Muscle of back (tissue), 13 donors: ENCODE measurements at places on chromosomes 5 and 9.

- no peak for DNase-seq
Observed at GRCh38 chr9:3698076-3698475, 172.3 kb upstream of the RFX3 start.

GRCh38 chr9:107478805-107479204 lies 10.8 kb downstream of the KLF4 start:
- no peak for DNase-seq

DNA sequence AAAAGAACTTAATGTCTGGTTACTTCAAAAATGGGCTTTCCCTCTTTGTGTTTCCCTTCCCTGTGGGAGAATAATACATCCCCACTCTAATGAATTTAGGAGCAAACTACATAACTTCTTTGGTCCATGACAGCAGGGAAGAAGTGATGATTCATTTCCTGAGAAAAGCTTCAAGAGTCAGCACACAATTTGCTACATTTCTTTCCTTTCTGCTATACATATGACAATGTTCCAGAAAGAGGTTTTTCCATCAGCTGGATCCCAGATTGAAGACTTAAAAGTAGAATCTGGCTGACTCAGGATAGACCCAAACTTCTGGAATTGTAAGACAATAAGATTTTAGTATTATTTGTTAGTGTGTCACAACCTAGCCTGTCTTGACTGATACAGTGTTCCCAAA lies 126.1 kb downstream of the DRD1 start:
- no peak for DNase-seq

DNA sequence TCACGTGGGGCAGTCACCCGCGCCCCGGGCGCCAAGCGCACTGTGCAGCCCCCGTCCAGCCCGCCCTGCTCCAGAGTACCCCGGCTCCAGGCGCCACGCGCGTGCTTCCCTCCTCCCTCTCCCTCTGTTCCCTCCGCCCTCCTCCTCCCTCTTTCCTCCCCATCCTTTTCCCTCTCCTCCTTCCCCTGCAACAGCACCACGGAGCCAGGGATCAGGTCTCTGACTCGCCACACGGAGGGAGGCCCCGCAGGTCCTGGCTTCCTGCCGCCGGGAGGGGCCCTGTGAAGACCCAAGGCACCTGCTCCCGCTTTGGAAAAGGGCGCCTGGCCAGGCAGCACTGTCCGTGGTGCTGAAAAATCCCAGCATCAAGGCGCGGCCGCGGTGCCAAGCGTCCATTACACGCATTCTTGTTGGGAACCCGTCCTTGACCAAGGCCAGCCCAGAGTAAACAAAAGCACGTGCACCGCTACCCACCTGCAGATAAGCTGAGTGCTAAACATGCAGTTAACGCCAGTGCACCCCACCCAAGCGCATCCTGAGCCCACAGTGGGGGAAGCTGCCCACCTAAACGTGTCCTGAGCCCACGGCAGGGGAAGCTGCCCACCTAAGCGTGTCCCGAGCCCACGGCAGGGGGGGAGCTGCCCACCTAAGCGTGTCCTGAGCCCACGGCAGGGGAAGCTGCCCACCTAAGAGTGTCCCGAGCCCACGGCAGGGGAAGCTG lies 21.7 kb downstream of the SLC6A18 start:
- DNase-seq, result peak; percentile 81

DNA sequence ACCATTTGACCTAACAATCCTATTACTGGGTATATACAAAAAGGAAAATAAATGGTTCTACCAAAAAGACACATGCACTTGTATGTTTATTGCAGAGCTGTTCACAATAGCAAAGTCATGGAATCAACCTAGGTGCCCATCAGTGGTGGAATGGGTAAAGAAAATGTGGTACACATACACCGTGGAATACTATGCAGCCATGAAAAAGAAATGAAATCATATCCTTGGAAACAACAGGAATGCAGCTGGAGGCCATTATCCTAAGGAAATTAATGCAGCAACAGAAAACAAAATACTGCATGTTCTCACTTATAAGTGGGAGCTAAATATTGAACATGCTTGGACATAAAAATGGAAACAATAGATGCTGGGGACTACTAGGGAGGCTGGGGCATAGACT lies 534.1 kb upstream of the SGCD start:
- DNase-seq, result no peak

DNA sequence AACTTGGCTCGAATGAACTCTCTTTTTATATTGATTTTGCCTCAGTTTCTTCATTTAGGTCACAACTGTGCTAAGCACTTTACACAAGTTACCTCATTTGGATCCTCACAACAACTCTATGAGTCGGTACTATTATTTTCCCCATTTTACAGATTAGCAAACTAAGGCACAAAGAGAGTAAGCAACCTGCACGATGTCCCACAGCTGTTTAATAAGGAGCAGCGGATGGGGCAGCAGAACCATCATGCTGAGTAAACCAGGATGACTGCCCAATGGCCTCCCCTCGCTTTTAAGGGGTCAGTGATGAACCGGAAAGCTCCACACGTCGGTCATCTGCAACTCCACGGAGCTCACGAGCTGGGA lies 607 bp downstream of the PRELID2 start:
- no peak for DNase-seq

GRCh38 chr5:128674837-128675446 lies 136.9 kb upstream of the FBN2 start:
- DNase-seq, result no peak

GRCh38 chr9:26811106-26811505 lies 81.5 kb downstream of the CAAP1 start:
- no peak for DNase-seq

GRCh38 chr5:74322944-74323343 lies 317.6 kb downstream of the ENC1 start:
- DNase-seq, result no peak

GRCh38 chr5:40828690-40829661 lies 6.0 kb downstream of the RPL37 start:
- no peak for DNase-seq

- DNase-seq, result no peak
Observed at GRCh38 chr5:78537821-78538220, 110.8 kb downstream of the LHFPL2 start.

GRCh38 chr5:4989118-4989517 lies 151.0 kb upstream of the ADAMTS16 start:
- no peak for DNase-seq

DNA sequence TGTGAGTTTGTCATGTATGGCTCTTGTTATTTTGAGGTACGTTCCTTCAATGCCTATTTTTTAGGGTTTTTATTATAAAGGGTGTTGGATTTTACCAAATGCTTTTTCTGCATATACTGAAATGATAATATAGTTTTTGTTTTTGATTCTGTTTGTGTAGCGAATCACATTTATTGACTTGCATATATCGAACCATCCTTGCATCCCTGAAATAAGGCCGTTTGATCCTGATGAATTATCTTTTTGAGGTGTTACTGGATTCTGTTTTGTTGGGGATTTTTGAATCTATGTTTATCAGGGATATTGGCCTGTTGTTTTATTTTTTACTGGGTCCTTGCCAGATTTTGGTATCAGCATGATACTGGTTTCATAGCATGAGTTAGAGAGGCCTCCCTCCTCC lies 25.9 kb downstream of the SELENOP start:
- DNase-seq, result no peak

DNA sequence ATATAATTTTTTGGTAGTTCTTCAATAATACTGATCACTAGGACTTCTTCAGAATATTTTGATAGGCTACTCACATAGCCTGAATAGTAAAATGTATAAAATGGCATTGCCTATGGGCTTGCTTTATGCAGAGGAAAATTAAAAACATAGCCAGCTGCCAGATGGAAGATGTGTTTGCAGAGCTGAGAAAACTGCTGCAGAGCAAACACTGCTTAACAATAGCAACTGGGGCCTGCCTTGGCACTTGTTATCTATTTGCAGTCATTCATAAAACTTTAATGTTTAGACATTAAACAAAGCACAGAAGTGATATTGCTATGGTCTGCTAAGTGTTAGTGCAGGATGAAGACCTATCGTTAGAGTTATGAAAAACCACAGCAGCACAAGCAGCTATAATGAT lies 151.5 kb upstream of the SMC2 start:
- DNase-seq, result no peak

DNA sequence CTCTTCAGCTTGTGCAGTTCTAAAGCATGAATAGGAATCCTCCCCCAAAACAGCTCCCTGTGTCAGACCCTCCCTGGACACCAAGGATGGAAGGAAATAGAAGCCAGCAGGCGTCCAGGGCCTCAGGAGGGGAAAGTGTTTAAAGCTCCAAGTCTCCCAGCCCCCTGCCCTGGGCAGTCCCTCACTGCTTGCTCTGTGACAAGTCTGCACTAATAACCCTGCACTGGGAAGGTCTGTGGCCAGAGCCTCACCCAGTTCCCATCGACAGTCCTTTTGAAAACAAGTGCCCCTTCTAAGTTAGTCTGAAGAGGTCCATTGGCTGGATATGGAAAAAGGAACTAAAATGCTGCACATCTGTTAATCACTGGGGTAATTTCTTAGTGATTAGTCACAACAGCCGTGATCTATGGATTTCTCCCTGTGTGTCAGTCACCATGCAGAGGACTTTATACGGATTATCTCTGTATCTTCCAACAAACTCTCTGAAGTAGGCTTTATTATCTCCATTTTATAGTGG lies 195.3 kb downstream of the FBXL7 start:
- peak; percentile 45 for DNase-seq

GRCh38 chr9:12719431-12719830 lies 26.2 kb downstream of the TYRP1 start:
- DNase-seq, result no peak

DNA sequence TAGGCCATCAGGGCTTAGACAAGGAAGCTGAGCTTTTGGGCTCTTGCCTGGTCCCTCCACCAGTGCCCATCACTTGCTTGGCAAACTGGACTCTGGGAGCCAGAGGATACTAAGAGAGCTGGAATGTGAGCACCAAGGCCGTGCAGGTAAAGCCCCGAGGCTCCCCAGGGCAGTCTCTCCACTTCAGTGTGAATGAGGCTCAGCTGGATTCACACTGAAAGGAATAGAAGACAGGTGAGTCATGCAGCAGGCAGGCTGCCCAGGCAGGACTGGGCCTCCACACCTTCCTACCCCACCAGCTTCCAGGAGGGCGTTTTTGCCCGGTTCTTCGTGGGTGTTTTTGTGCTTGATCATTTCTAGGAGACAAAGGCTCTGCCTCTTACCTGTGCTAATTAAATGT lies 7.3 kb upstream of the CTSV start:
- DNase-seq, result no peak

DNA sequence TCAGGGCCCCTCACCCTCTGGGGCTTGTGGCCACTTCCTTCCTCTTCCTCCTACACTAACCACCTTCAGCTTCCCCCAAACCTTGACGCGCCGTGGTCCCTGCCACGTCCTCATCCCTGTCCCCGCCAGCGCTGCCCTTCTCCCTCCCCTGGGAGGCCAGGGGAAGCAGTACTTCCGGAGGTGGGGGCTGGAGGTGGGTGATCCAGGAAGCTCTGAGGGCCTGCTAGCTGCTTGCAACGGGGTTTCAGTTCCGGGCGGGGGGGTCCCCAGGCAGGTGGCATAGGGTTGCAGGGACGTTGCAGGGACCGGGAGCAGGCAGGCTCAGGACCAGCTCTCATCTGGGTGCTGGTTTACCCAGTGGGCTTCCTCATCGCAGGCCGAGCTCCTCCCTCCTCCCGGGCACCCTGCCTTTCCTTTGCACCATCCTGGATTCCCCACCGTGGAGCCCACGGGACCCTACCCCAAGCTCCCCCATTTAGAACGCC lies 70.0 kb downstream of the RXRA start:
- DNase-seq, result no peak

GRCh38 chr5:123286891-123287290 lies 136.3 kb downstream of the CEP120 start:
- no peak for DNase-seq

DNA sequence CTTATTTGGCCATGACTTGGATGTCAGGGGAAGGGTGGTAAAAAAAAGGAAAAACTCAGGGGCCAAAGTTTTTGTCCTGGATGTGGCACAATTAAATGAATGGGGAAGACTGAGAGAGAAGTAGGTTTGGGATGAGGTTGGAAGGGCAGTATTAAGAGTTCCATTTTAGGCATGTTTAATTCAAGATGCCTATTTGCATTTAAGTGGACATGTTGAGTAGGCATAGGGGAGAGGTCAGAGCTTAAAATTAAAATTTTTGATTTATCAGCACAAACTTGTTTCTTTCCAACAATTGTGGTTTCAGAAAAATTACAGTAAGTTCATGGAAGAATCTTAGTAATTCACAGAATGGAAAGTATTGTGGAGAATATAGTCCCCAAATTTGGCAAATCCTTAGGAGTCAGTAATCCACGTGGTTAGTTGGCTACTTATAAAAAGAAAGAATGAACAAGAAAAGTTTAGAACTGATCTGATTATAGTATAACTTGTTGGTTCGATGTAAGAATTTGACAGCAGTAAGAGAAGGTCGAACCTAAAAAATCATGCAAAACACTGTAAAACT lies 265.9 kb downstream of the SAXO1 start:
- no peak for DNase-seq

GRCh38 chr5:68898951-68899471 lies 194.8 kb upstream of the SLC30A5 start:
- no peak for DNase-seq

GRCh38 chr9:129336130-129336528 lies 158.1 kb upstream of the IER5L start:
- peak; percentile 65 for DNase-seq

GRCh38 chr9:105290418-105290817 lies 46.0 kb downstream of the SLC44A1 start:
- peak; percentile 18 for DNase-seq

DNA sequence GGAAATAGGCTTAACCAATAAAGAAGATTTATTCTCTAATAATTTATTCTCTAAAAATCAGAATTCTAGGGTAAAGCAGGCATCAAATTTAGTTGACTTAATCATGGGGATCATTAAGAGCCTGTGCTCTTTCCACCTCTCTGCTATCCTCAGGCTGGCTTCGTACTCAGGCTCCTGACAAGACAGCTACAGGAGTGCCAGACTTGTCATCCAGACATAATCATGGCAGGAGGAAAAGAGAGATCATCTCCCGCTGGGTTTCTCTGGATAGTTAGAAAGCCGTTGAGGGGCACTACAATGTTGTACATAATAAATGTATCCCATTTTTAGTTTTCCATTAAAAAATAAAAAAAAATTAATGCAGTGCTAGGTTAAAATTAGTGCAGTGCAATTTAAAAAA lies 171.9 kb downstream of the SEC61B start:
- no peak for DNase-seq

DNA sequence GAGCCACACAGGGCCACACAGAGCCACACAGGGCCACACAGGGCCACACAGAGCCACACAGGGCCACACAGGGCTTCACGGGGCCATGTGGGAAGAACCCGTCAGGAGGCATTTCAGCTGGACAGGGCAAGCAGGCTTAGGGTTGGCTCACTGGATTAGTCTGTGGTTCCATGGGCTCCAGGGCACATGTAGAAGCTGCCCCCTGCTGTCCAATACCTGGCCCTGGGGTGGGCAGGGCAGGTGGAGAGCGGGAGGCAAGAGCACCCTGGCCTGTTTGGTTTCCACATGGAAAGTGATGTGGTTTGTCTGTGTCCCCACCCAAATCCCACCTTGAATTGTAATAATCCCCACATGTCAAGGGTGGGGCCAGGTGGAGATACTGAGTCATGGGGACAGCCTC lies 16.4 kb upstream of the LPCAT1 start:
- DNase-seq, result no peak

- DNase-seq, result no peak
Observed at GRCh38 chr5:76525956-76526355, 97.2 kb downstream of the F2RL2 start.
